Stimulated activated CD8-positive, alpha-beta memory T cell treated with anti-CD3 and anti-CD28 coated beads, Interleukin-7, amount 100 ng/mL, for 4 hours (primary cell): ENCODE measurements at places on chromosomes 1 and 21.

DNA sequence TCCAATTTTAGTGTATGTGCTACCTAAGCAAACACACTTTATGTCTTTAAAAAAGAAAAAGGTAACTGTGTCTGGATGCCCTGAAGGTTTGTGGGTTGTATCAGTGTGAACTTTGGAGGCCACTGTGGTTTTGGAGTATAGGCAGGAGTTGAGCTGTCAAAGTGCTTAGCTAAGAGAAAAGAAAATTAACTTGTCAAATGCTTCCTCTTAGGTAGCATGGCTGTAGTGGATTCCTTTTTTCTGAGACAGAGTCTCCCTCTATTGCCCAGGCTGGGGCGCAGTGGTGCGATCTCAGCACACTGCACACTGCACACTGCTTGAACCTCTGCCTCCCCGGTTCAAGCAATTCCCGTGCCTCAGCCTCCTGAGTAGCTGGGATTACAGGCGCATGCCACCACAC, 11.2 kb upstream of the SLC41A1 start:
- no peak for DNase-seq

DNA sequence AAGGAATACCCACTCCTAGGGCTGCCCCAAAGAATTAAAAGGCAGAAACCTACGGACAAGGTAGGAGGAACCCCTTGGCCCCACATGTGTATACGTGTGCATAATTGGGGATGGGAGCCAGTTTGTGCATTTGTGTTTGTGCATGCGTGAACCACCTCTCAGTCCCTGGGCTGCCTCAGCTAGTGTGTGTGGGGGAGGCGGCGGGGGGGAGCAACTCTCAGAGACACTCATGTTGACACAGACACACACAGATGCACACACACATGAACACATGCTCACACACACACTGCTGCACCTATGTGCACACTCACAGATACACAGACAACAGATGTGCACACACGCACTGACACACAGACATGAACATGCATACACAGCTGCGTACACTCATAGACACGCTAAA, 5.1 kb downstream of the LDLRAD1 start:
- DNase-seq, result no peak

- DNase-seq, result no peak
Measured at GRCh38 chr21:35923971-35924370, 136.4 kb downstream of the SETD4 start.

DNA sequence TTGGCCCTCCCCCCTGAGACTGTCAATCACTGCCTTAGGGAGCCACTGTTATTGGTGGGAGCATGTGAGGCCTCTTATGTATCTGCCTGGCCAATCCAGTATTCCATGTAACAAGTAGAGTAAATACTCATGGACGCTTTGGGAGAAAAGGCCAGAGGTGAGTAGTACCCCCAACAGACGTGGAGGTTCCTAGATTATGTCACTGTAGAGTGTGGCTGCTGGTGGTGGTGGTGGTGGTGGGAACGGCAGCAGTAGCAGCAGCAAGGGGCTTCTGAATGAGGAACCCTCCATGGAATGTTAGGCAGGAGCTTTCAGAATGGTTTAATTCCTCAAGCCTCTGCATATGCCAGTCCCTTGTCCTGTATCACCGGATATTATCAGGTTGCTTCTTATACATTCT, 118.5 kb downstream of the UCK2 start:
- DNase-seq, result no peak

DNA sequence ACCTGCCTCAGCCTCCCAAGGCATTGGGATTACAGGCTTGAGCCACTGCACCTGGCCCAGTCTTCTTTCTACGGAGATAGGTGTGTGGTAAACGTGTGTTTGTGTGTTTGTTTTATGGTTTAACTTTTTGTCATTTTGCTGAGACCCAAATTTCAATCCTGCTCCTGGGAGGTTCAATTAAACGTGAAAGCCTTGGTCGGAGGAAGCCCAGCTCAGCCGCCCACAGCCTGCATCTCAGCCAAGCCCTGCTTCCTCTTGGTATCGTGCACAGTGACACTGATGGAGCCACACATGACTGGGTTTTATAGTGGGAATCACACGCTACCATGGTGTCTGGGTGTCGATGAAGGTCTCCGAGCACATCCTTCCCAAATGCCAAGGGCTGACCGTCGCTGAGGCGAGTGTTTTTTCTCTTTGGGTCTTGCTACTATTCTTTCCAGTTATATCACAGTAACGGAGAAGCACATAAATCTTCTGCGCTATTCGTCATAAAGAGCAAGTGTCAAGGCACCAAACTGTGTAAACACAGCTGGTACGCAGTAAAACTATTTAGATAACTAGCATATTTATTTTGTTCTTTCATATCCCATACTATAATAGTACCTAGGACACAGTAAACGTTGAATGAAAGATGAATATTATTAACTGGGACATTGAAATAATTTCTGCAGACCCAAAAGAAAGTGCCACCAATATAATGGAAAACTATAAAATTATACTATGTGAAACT, 39.3 kb downstream of the HLCS start:
- DNase-seq, result no peak

DNA sequence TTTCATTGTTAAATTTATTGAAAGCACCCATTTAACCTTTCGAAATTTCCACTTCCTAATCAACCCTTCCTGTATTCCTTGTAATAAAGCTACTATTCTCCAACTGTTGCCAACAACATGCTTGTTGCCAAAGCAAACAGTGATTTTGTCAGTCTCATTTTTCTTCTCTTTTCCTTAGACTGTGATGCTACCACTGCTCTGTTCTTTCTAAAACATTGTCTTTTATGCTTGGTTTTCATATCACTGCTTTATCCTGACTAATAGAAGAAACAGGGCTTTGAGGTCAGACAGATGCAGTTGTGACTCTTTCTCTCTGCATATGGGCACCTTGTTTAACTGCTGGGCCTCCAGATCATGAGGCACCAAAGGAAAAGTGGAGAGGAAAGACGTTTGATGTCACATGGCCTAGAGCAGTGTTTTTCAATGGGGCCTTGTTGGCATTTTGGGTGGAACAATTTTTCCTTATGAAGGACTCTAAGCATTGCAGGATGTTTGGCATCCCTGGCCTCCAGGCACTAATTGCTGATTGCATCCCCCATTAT, 56.1 kb downstream of the HMCN1 start:
- DNase-seq, result no peak

GRCh38 chr21:25081096-25081495, 526.2 kb downstream of the MRPL39 start:
- no peak for DNase-seq

DNA sequence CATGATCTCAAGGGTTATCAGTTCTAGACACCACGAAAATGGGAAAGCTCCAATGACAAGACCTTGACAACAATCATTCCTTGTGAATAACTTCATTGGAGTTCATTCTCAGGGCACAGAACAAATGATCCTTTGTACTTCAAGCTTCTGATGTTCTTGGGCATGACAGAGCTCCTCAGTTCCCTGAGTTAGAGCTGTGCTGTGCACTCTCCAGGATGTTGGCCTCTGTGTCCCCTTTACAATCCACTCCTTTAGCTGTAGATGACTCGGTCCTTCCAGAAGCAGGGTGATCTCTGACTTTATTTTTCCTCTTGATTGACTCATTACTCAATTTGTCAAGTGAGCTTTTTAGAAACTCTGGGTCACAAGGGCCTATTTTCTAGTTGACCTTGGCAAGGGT, 3.9 kb upstream of the FAM78B start:
- no peak for DNase-seq

DNA sequence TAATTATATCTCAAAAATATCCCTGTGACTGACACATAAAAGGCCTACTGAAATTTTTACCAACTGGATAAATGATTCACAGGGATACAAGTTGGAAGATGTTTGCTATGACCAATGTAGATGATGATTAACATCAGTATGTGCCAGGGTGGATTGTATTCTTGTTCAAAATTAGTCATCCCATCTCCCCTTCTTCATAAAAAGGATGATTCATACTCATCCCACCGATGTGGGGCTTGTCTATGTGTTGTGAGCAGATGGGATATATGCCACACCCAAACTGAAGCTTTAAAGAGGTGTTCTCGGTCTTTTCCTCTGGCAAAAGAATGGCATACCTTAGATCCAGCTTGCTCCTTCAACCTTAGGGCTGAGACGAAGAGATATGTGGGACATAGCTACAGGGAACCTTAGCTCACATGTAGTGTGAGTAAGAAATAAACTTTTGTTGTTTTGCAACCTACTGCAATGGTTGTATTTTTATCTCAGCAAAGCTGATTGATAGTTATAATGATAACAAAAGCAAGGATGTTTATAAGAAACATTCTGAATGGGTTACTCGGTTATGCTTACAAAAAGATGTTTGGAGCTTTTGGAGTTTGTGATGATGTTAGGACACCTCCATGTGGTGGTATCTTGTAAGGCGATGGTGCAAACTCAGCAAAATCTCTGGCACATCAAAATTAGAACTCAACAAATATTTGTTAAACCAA, 29.4 kb downstream of the SPATA17 start:
- no peak for DNase-seq

GRCh38 chr1:218891577-218891976, 282.1 kb upstream of the LYPLAL1 start:
- DNase-seq, result no peak

DNA sequence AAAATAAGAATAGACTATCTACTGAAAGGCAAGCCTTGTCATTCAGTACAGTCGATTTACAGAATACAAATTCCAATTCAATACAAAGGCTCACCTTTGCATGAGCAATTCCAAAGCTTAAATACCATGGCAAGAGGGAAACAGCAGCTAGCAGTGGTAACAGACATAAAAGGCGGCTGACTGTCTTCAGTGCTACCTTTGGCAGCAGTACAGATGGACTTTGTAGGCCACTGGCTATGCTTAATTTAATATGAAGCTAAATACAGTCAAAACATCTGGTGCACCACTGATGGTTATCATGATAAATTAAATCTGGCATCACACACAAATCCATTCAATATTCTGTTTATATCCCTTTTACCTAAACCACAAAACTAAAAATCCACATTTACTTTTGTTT, 62.4 kb downstream of the RERE start:
- DNase-seq, result no peak

- DNase-seq, result no peak
Measured at GRCh38 chr1:92989936-92990583, 28.8 kb upstream of the DIPK1A start.

- no peak for DNase-seq
Measured at GRCh38 chr1:206903687-206904086, 6.4 kb downstream of the IL24 start.

- DNase-seq, result no peak
Measured at GRCh38 chr1:117037802-117038201, 22.3 kb upstream of the TTF2 start.

GRCh38 chr1:180921891-180922630, 9.4 kb downstream of the KIAA1614 start:
- DNase-seq, result no peak

GRCh38 chr1:147891088-147891487, 11.5 kb upstream of the GJA8 start:
- DNase-seq, result no peak

GRCh38 chr1:175410560-175410959, 218.0 kb upstream of the KIAA0040 start:
- DNase-seq, result no peak

GRCh38 chr1:117622726-117623125, 16.9 kb downstream of the TENT5C start:
- DNase-seq, result no peak

- no peak for DNase-seq
Measured at GRCh38 chr1:175062339-175062738, 5.3 kb upstream of the TNN start.

DNA sequence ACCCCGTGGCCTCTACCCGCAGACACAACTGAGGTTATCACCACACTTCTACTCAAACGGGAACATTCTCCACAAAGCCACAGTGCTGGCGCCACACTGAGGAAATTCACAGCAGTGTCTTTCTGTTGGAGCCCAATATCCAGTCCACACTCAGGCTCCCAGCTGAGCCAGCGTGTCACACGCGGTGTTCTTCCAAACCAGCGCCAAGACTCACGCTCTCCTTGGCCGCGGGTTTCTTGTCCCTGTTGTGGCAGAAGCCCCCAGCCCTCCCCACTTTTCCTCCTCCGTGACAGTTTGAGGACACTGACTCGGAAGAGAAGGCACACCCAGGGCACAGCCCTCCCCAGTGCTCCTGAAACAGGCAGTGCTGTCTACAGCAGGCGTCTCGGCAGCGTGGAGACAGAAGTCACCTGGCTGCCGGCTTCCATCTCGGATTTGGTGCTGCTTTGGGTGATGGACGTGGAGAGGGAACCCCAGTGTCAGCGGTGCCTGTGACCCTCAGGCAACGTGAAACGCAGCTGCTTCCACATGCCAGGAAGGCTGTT, 35.4 kb upstream of the AGPAT3 start:
- DNase-seq, result no peak

DNA sequence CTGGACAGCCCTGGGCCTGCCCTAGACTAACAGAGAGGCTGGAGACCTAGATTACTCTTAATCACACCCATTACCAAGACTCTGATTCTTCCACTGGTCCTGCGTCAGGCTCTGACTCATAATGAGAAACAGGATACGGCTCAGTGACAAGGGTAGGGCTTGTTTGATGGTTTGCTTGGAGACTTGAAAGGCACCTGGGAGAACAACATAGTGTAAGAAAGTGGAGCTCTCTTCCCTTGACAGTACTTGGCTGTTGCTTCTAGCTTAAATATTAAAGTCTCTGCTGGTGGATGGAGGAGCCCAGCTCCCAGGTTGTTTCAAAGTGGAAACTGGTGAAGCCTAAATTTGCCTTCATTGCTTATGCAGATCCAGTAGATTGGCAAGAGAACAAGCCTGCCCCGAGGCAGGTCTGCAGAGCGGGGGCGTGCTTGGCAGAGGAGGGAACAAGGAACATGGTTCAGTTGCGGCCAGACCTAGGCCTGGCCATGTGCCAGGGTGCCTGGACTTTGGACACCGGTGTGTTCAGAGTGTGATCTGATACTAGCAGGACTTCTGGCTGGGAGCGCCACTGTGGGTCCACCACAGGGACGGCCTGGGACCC, 480.6 kb downstream of the CAMTA1 start:
- DNase-seq, result no peak

- DNase-seq, result no peak
Measured at GRCh38 chr1:13792419-13792818, 92.4 kb downstream of the PRDM2 start.

DNA sequence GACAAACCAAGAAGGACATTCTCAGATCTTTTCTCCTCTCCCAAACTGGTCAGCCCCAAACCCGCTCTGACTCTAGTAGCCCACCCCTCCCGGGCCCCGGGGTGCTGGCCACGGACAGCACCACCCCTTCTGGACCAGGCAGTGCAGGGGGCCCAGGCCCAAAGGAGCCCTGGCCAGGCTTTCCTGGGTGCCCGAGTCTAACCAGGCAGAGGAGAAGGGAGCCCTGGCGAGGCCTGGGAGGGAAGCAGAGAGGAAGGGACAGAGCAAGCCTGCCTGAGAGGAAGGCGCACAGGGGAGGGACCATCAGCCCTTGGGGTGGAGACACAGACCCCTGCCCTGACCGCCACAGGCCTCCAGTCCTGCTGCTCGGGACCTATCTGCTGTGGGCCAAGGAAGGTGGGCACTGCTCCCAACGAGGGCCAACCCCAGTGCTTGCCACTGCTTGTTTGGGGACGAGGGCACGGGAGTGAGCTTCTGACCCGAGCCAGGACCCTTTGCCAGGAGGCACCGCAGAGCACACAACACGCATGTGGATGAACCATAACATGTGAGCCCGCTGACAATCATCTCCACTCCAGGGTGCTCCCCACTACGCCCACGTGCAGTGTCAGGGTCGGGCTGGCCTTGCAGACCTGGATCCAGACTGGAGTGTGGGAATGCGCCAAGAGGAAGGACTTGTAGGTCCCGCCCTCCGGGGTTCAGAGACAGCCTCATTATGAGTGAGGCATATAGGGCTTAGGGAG, 57.6 kb downstream of the KCNAB2 start:
- DNase-seq, result no peak
